ENCODE measurements at places on chromosomes 11 and 22.

DNA sequence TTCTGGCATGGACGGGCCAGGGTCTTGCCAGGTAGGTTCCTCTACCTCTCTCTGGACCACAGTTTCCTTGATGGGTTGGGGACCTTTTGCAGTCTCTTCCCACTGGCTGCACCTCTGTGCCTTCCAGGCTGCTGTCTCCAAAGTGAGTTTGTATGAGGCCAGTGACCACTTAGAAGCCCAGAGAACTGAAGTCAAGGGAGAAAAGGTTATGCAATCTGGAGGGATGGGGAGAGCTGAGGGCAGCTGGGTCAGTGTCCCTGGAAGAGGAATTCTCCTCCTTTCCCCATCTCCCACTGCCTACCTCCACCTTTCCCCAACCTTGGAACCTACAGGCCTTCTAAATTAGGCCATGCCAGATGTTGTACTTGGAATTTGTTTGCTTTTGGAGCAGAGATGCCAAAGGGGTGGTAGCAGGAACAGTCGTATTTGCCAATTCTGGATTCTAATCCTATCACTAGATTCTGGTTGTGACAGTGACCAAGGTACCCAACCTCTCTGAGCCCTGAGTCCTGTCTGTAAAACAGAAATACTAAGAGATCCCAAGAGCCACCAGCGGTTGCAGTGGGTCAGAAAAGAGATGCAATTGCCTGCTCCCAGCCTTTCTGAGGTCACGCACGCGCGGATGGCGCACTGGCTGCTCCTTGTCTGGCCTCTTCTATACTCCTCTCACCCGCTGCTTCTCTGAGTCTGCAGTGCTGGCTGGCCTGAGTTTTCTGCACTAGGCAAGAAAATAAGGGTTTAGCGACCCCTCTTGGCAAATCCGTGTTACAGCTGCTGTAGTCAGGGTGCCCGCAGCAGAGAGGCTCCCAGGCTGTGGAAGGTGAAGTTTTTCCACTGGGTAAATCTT is 10.7 kb upstream of the ACCSL start:
- peak; percentile 3 for DNase-seq

DNA sequence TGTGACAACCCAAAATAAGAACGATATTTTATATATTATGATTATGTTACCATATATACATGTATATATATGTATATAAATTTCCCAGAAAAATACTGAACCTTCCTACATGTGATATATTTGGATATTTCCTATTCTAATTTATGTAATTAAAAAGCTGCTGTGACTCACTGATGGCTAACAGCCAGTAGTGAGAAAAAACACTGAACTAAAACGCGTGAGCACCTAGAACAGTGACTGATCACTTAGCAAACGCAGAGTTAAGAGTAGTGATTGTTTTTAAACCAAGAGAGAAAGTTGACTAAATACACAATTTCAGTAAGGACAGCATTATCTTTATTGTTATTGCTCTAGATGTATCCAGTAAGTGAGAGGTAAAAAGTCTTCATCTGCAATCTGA is 213.8 kb downstream of the TMEM135 start:
- no peak for DNase-seq

- DNase-seq = no peak
Measured at GRCh38 chr22:50456466-50457234, 18.2 kb downstream of the SBF1 start.

- DNase-seq = no peak
Measured at GRCh38 chr11:77559686-77560401, 29.9 kb upstream of the AQP11 start.

DNA sequence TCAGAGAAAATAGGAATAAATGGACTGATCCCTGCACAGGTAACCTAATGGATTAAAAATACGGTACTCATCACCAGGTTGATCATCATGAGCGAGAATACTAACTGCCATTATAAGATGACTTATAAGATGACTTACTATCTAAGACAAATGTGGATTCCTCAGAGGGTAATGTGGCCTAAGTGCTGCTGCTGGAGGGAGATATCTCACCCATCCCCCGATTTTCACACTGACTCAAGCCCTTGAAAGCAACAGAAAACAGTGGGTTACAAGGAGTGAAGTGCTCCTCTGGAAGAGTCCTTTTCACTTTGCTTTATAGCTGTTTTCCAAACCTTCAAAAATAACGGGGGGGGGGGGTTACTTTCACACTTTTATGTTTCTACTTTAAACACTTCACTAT is 920 bp downstream of the TMEM218 start:
- DNase-seq = no peak

- no peak for DNase-seq
Measured at GRCh38 chr11:2449548-2450320, 4.9 kb downstream of the KCNQ1 start.

- no peak for DNase-seq
Measured at GRCh38 chr22:38051261-38051660, 5.9 kb upstream of the PICK1 start.

DNA sequence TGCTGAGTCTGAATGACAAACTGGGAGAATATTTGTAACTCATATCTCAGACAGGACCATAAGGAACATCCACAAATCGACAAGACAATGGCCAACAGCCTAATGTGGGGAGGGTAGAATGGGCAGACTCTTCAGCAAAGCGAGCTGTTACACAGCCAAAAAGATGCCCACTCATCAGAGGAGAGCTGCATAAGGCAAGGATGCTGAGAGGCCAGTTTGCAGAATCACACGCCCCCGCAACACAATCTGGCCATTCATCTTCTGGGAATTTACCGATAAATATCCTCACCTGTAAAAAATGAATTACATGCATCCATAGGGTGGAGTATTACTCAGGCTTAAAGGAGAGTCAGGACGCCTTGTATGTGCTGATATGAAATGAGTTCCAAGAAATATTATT is 57.5 kb upstream of the SLC22A12 start:
- no peak for DNase-seq

GRCh38 chr11:115087791-115088190 is 409.5 kb downstream of the NXPE2 start:
- DNase-seq = no peak

GRCh38 chr22:47204002-47204979 is 441.8 kb downstream of the TBC1D22A start:
- DNase-seq = no peak

DNA sequence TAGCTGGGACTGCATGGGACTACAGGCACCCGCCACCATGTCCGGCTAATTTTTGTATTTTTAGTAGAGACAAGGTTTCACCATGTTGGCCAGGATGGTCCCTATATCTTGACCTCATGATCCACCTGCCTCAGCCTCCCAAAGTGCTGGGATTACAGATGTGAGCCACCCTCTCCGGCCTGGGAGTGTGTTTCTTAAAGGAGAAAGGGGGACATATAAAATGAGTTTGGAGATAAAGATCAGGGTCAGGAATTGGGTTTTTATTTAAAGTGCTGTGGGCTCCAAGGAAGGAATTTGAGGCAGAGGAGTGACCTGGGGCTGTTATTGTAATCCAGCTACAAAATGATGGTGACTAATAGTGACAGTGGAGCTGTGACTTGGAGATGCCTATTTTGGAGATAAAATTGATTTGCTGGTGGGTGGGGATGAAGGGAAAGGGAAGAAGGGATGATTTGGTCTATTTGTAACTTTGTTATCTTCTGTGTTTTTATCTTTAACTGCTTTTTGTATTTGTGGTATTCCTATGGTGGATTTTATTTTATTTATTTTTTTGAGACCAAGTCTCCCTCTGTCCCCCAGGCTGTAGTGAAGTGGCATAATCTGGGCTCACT is 5.0 kb downstream of the CRKL start:
- no peak for DNase-seq

- no peak for DNase-seq
Measured at GRCh38 chr22:39284142-39284980, 35.1 kb downstream of the RPL3 start.

- DNase-seq = no peak
Measured at GRCh38 chr11:122743097-122743741, 87.7 kb downstream of the UBASH3B start.

GRCh38 chr11:61868571-61869428 is 22.5 kb downstream of the FADS3 start:
- DNase-seq = no peak

DNA sequence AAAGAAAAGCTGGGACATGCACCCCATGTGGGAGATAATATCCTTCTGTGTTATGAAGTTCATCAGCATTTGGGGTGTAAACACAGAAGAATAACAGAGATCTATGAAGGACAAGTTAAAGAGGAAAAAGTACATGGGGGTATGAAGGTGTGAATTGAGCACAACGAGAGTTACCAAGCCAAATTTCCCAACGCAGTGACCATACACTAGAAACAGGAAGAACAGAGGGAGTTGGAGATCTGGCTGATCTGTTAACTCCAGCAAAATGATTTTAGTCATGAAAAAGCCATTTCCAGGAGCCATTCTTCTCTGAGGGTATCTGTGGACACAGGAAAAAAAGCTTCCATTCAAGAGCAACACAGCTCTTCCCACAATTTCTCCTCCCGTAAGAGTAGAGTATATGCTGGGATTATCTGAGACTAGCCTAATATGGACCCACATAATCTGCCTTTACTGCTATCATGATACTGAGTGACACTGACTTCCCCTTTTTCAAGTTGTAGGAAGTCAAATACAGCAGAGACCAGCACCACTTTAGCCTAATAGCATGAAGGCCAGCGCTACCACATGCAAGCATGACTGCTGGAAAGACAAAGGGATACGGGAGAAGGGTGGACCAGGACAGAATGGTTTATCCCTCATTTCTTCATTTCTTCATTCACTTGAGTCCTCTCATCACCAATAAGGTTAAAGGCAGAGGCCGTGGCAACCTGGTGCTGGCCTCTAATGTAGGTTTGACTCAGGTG is 19.6 kb upstream of the OR8D2 start:
- no peak for DNase-seq

- no peak for DNase-seq
Measured at GRCh38 chr22:19995611-19996339, 20.8 kb downstream of the ARVCF start.

GRCh38 chr22:24128021-24128420 is 53.3 kb upstream of the SUSD2 start:
- DNase-seq = no peak

DNA sequence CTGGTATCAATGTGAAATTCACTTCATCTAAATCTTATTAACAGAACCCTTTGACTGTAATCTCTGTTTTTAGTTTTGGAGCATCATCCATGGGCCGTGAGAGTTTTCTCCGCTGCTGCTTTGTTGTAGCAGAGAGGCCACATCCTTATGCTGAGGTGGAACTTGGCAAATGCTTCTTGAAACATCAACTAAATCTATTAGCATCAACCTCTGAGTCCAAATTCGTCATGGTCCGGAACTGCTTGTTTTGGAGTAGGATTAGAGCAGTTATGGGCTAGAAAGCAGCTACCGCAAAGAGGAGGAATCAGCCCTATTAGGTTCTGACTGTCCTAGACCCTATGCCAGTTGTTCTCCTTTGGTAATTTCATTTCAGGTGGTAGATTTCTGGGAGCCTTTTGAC is 117.7 kb downstream of the PGR start:
- DNase-seq = no peak

GRCh38 chr11:65501472-65502273 is 2.8 kb downstream of the MALAT1 start:
- DNase-seq = no peak

- DNase-seq = no peak
Measured at GRCh38 chr11:58345204-58345603, 13.7 kb downstream of the OR5B17 start.

GRCh38 chr22:37661160-37661924 is 2.8 kb downstream of the PDXP start:
- no peak for DNase-seq

GRCh38 chr22:44293876-44294275 is 18.9 kb downstream of the SHISAL1 start:
- no peak for DNase-seq

- no peak for DNase-seq
Measured at GRCh38 chr11:88340366-88340935, 2.9 kb upstream of the CTSC start.

GRCh38 chr11:12122083-12122482 is 11.7 kb downstream of the MICAL2 start:
- DNase-seq = no peak

DNA sequence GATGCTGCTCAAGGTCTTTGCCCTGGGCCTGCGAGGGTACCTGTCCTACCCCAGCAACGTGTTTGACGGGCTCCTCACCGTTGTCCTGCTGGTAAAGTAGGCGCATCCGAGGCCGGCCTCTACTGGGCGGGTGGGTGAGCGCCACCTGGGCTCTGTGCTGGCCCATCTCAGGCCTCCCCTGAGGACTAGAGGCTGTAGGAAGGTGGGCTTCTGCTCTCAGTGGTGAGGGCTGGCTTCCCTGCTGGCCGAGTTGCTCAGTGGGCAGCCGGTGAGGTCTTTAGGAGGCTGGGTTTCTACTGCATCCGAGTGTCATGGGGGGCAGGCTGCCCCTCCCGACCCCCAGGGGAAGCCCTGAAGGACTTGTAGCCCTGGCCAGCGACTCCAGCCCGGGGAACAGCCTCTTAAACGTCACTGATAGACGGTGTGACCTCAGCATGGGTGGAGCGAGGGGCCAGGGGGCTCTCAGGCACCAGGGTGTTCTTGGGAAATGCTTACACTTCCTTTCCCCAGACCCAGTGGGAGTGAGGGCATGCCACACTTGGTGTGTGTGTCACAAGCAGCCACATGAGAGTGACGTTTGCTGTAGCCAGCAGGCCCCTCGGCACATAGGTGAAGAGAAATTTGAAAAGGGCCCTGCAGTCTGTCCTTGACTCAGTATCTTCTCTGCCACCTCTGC is 30.3 kb downstream of the TPCN2 start:
- no peak for DNase-seq

DNA sequence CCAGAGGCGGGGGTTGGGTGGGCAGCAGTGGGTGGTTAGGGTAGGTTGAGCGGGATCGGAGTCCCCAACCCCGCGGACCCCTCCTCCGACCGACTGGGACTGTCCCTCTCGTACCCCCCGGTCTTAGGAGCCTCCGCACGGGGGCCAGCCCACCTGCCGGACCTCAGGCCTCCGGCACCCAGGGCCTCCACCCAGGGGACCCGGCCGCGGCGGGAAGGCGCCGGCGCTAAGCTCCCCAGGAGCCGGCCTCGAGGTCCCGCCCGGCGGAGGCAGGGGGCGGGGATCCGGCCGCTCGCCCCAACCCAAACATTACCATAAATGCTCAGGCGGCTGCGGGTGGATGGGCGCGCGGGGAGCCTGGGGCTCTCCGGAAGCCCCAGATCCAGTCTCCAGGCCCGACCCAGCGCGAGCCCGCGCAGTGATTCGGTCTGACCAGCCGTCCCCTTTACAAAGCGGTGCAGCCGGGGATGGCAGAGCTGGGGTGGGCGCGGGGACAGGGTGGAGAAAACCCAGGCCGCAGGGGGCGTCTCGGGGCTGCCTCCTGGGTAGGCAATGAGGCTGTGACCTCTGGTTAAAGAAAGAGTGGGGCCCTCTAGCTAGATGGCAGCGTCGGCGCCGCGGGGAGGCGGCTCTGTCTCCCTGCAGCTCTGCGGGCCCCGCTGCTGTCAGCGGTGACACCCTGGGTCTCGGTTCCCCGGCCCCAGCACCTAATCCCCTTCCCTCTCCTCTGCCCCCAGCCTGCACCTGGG is 4.0 kb upstream of the MCAM start:
- DNase-seq = no peak
